ENCODE measurements at places on chromosomes 11 and 22.

- no peak for DNase-seq
These were observed 33.2 kb downstream of the BTBD10 start for GRCh38 chr11:13429836-13430235.

- no peak for DNase-seq
These were observed 22.0 kb upstream of the TFIP11 start for GRCh38 chr22:26534171-26534855.

DNA sequence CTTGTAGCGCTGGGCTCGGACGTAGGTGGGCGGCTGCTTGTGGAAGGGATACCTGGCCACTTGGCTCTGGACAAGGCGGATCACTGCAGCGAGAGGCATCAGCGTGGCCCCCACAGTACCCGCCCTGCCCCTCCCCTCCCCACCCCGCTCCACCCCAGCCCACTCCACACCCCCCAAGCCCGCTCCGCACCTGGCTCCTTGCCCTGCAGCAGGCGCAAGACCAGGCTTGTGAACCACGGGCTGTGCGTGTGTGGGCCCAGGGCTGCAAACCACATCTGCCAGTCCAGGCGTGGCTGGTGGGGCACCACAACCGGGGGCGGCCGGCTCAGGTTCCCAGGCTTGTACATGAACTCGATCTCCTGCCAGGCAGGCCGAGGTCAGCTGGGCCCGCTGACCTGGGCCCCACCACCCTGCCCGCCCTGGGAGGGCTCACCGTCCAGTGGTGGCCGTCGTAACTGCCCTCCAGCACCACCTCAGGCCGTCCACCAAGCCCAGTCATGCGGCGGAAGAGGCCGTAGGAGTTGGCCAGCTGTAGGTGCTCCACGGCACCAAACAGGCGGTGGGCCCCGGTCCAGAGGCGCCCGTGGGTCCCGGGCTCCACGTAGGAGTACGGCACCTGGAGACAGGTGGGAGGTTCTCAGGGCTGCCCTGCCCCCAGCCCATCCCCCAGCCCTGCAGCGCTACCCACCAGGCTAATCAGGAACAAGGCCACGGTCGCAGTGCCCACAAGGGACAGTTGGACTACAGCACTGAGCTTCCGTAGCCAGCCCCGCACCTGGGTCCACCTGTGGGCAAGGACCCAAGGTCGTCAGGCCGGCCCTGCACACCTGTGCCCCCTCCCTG is 2.9 kb downstream of the LMF2 start:
- no peak for DNase-seq

DNA sequence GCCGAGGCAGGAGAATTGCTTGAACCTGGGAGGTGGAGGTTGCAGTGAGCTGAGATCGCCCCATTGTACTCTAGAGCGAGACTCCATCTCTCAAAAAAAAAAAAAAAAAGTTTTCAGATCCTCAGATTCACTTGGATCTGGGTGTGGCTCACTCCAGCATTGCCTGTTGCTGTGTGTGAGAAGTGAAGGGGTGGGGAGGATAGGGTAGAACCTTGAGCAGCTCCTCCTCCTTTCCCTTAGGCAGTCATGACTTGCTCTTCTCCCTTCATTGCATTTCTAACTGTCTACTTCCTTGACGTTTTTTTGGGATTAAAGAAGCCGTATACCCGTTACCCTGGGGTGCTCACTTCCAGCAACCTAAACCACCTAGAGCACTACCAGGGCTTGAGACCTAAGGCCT is 63.1 kb upstream of the YWHAH start:
- no peak for DNase-seq

DNA sequence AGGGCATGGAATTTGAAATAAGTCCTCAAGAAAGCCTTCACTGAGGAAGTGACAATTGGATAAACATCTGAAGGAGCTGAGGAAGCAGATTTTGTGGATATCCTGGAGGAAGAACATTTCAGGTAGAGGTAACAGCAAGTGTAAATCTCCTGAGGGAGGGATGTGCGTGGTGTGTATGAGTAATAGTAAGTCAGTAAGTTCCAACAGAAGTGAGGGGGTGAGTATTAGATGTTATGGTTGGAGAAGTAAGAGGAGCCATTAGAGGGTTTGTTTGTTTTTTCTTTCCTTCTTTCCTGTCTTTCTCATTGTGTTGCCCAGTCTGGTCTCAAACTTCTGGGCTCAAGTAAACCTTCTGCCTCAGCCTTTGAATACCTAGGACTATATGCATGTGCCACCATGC is 29.0 kb downstream of the ANKRD42 start:
- DNase-seq: no peak

DNA sequence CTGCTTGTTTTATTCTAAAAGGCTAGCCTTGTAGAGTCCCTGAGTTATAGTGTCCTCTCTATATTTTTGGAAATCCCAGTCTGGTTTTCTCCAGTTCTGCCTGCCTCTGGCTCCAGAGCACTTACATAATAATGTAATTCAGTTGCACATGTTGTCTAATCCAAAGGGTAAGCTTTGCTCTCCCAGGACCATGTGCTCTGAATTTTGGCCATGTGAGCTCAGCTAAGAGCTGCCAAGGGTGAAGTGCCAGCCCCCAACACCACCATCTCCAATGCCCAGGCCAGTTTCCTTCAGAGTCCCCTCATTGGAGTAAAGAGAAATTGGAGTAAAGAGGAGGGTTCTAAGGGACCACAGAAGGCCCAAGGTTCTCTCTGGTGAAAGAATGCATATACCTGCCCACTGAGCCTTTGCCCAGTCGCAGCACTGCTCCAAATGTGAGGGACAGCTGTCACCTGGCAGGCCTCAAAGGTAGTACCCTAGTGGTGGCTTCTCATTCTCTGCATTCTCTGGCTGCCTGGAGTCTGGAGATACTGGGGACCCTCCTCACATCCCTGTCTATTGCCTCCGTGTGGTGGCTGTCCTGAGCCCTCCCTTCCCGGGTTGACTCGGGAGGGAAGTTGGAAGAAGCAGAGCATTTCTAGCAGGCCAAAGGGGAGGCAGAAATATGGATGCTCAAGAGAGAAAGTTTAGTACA is 4.9 kb downstream of the CRY2 start:
- DNase-seq: no peak

DNA sequence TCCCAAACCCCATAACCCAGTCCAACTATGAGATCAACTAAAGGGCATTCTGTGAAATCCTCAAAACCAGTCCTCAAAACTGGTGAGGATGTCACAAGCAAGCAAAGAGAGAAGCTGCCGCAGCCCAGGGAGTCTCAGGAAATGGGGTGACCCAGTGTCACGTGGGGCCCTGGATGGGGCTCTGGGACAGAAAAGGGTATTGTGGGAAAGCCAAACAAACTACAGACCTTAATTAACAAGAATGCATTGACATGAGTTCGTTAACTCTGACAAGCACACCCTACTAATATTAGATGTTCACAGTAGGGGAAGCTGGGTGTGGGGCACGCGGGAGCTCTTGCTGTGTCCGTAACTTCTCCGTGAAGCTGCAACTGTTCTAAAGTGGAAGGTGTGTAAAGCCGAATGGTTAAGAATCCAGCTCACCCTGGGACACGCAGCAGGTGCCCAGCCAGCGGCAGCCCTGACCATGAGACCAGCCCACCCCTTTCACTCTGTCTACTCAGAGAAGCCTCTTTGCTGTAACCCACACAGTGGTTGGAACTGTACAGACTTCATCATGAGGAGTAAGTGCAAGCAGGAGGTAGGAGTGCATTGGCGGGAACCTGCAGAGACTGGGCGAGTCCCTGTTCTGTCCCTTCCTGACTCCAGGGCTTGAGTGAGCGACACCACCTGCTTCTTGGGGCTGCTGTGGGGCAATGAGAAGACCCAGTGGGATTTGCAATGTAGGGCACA is 17.9 kb downstream of the LINC01488 start:
- DNase-seq: no peak
